ACHN (cell line): ENCODE measurements at places on chromosomes 7 and 10.

- no peak for DNase-seq
These were observed 11.9 kb downstream of the PSTK start for GRCh38 chr10:122992031-122992585.

- no peak for DNase-seq
These were observed 9.2 kb upstream of the UNC5B start for GRCh38 chr10:71203124-71203523.

GRCh38 chr10:3099291-3100092, 32.1 kb downstream of the PFKP start:
- no peak for DNase-seq

- DNase-seq: peak; percentile 16
These were observed 595 bp downstream of the TBL2 start for GRCh38 chr7:73577627-73578341.

GRCh38 chr10:8035641-8036470, 18.6 kb upstream of the GATA3 start:
- DNase-seq: no peak

DNA sequence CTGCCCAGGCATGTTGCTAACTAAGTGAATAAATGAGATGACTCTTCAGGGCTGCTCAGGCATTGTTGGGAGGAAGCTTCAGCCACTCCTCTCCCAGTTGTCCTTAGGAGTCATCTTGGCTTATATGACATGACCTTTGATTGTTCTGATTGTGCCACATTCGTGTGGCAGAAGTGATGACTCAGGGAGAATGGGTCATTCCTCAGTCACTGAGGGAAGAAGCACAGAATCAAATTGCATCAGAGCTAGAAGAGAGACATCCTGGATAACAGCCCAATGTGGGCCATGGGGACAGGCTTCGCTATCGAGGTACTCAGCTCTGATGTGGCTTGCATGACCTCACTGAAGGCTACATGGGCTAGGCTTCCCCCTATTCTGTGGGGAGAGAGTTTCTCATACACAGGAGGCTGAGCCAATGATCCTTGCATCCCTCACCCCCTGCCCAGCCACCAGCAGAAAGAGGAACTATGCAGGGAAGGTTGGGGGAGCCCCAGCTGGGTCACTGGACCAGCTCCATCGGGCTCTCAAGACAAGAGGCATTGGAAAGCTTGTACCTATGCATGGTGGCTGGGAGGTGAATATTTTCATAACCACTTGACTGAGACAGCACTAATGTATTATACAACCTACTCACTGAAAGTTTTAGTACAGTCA, 6.0 kb upstream of the HMX3 start:
- no peak for DNase-seq

GRCh38 chr10:129593953-129594352, 126.9 kb downstream of the MGMT start:
- DNase-seq: no peak

DNA sequence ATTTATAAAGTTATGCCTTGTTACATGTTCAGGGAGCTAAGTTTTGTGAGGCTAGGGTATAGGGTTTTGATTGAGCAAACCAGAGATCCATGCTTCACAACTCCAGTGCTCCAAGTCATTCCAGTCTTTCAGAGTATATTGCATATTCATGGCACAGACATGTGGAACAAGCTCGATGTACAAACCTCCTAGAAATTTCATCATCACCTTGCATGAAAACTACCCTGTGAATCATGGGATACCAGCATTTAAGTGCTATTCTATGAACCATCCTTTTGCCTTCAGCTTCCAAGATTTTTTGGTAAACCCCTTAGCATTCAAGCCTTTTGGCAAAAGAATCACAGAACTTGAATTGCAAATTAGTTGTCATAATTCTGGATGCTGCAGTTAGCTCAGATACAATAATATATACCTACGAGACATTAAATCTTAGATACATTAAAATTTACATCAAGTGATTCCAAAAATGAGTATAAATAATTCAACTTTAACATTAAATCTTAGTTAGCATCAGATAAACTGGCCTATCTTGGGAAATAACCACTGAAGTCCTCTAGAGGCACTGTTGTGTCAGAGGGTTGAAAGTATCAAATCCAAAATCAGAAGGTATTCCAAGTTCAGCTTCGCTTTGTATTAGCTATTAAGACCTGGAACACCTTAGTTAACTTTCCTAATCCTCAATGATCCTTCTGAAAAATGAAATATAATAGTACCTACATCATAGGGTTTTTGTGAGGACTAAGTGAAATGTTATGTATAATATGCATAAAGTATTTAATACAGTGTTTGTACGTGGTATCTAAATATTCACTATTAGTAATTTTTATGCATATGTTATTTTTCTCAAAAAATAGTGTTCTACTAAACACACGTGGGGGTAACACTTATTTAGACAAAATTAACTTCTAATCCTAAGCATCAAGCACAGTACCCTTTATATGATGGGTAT, 55.5 kb upstream of the CABCOCO1 start:
- peak; percentile 32 for DNase-seq

- peak; percentile 64 for DNase-seq
These were observed 252.6 kb downstream of the DOCK4 start for GRCh38 chr7:111953611-111954010.

DNA sequence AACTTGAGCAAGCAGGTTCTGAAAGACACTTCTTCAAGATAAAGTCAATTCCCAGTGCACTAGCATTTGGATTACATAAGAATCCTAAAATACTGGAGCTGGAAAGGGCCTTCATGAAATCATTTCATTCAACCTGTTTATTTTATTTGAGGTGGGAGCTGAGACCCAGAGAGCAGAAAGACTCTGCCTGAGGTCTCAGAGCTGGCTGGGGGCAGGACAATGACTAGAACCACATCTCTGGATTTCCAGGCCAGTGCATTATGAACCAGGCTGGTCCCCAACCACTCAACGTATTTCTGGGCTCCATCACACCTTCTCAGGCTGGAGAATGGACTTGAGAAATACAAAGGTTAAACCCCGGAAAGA, 8.4 kb downstream of the ANXA11 start:
- no peak for DNase-seq

- DNase-seq: no peak
These were observed 656.3 kb upstream of the IGFBP3 start for GRCh38 chr7:46577394-46577793.

GRCh38 chr7:132440151-132440550, 136.1 kb downstream of the PLXNA4 start:
- DNase-seq: no peak

- no peak for DNase-seq
These were observed 316.6 kb upstream of the MAGI2 start for GRCh38 chr7:79770063-79770462.

DNA sequence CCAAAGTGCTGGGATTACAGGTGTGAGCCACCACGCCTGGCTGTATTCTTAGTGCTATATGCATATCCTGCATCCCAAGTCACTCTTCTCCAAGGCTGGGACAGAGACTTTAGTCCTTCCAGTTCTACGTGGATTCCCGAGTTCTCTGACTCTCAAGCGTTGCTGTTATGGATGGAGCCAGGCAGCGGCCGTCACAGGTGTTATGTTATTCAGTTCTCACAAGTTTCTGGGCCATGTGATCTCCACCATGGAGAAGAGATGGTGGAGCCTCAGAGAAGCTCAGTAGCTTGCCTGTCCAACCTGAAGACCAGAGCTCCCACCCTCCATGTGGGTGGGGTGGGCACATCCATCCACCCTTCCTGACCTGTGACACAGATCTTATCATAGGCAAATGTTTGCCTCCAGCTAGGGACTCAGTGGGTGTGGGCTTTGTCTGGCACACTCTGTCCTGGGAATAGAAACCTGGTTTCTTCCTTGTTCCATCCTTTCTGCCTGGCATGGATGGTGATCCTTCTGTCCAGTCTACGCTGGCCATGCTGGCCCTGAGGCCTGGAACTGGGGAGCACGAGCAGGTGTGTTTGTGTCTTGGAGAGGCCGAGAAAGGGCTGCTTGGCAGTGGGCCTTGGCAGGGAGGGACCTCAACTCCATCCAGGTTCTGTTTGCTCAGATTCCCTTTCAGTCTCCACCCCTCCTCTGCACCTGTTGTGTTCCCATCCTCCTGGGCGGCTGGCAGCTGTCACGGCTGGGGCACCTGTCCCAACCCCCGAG, 55.3 kb downstream of the NEURL1 start:
- DNase-seq: no peak

GRCh38 chr10:91349381-91349780, 60.8 kb upstream of the HECTD2 start:
- peak; percentile 31 for DNase-seq

GRCh38 chr10:46541017-46541661, 15.3 kb downstream of the GPRIN2 start:
- peak; percentile 33 for DNase-seq

- DNase-seq: peak; percentile 85
These were observed 94.6 kb downstream of the CUX1 start for GRCh38 chr7:101911800-101912715.

DNA sequence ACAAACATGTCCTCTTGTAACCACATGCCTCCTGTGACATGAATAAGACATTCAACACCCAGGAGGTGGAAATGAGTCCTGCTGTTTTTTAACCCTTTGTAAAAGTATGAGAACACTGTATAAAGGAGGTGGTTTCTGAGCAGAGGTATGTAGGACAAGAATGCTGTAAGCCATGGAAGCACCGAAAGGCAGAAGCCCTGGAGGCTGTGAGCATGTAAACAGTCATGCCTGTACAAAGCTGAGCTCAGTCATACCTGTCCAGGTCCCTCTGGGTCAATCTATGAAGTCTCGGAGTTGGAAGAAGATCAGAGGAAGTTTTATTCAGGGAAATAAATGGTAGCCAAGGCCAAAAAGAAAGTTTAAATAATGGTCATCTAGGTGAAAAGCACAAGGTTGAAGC, 34.7 kb upstream of the XPNPEP1 start:
- no peak for DNase-seq

- no peak for DNase-seq
These were observed 46.7 kb upstream of the TEX47 start for GRCh38 chr7:88842201-88842600.

- DNase-seq: no peak
These were observed 11.2 kb upstream of the SEM1 start for GRCh38 chr7:96720843-96721242.

- DNase-seq: no peak
These were observed 36.6 kb downstream of the TCF7L2 start for GRCh38 chr10:112986544-112987190.

GRCh38 chr7:115975766-115976165, 54.8 kb downstream of the TFEC start:
- no peak for DNase-seq

- no peak for DNase-seq
These were observed 449.5 kb upstream of the ZMIZ1 start for GRCh38 chr10:78619115-78619851.

- DNase-seq: peak; percentile 95
These were observed 245.9 kb downstream of the KCNMA1 start for GRCh38 chr10:77391605-77392235.

DNA sequence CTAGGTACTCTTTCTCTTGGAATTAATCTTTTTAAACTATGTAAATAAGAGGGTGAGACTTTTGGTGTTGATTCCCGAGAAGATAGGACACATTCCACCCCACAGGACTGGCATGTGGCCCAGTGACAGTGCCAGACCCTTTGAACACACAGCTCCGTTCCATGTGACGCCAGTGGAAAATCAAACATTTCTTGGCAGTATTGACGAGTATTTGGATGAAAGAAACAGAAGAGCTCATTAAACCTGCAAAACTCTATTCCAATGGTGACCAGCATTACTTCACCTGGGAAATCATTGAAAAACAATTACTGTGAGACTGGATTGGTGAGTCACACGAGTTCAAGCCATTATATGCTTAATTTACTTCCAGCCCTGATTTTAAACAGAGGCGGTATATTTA, 25.8 kb downstream of the AKR1E2 start:
- no peak for DNase-seq

GRCh38 chr7:6725003-6725402, 18.3 kb upstream of the ZNF12 start:
- DNase-seq: no peak

GRCh38 chr7:5421714-5422395, 1.8 kb downstream of the TNRC18 start:
- DNase-seq: peak; percentile 87

DNA sequence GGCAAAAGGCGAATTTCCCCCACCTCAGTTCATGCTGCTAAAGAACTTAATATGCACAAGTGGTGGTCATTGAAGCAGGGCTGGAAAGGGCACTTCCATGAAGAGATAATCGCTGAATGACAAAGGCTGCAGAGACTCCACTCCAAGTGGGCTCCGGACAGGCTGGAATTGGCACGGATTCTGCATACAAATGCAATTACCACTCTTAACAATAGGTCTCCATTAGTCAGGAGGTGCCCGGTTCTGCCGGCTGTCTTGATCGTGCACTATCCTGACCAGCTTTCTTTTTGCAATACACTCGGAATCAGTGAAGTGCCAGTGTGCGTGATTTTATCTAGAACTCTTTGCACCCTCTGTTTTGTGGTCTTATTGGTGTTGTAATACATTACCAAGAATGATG, 49.7 kb downstream of the INSYN2A start:
- DNase-seq: no peak

GRCh38 chr10:35979116-35979515, 337.0 kb upstream of the FZD8 start:
- DNase-seq: no peak

- no peak for DNase-seq
These were observed 22.1 kb downstream of the ZDHHC6 start for GRCh38 chr10:112424651-112425050.

DNA sequence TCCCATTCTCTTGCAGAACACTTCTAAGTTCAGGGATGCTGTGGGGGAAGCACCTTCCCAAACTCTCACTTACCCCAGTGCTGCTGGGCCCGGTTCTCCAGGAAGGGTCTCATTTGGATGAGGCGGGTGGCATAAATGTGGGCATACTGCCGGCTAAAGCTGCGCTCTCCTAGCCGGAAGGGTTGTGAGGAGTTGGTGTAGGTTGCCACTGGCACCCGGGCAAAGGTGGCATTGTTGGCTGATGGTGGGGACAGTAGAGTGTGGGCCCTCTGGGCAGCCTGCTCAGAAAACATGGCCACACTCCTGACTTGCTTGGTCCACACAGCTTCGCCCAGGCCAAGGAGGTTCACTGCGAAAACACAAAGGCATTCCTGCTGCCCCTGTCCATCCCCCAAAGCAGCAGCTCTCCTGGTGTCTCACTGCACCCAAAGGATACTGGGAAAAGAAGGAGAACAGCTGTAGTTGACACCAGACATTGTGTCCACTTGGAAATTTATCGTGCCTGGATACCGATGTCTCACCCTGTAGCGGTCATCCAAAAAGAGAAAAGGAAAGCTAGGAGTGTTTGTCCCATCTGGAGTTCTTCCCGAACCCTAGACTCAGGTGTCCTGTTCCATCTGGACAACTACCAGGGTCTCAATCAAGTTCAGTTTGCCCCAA, 1.5 kb downstream of the POLD2 start:
- DNase-seq: no peak

DNA sequence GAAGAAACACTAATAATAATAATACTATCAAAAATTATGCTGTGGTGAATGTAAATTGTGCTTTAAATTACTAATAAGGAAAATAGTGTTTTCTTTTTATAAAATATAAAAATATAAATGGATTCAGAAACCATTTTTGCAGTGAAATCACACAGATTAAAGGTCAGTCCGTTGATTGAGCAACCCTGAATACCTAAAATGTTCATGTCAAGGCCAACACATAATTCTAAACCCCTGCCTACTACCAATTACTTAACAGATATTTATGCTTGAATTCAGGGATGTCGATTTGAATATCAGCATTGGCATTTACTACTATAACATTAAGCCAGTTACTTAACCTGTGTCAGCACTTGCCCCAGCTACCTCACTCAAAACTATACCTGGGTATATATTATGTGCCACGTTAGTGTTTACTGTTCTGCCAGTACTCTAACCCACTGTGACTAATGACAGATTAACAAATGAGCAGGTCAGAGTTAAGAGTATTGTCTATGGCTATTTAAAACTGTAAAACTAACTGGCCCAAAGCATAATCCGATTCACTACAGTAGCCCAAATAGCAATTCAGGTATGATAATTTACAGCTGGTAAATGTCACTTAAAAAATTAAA, 165.0 kb downstream of the KMT2E start:
- no peak for DNase-seq
